GM04503 (cell line): ENCODE measurements at places on chromosomes 3 and 15.
A peak's percentile ranks its signal among the peaks of the same experiment; 100 is the strongest.

GRCh38 chr3:42657675-42658074 lies 4.2 kb downstream of the ZBTB47 start:
- DNase-seq, result no peak

GRCh38 chr3:119600732-119601131 lies 3.0 kb downstream of the PLA1A start:
- no peak for DNase-seq

GRCh38 chr3:185764980-185765370 lies 59.9 kb downstream of the IGF2BP2 start:
- DNase-seq, result no peak

DNA sequence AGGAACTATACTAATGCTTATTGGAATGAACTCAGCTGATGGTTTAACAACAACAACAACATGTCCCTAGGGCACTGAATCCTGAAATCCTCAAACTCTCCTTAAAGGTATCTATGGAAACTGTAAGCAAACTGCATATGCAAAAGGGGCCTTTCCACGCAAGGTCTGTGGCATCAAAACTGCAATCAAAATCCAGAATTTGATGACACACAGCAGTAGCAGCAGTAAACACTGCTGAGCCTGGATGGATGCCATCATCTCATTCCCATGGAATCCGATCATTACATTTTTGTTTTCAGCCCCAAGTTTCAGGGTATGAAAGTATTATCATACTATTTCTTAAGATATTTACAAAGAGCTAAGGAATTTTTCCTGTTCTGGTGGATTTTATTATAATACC lies 399.7 kb downstream of the VPS13C start:
- DNase-seq, result peak; percentile 84

- DNase-seq, result no peak
Observed at GRCh38 chr15:80744415-80744814, 34.8 kb upstream of the CEMIP start.

DNA sequence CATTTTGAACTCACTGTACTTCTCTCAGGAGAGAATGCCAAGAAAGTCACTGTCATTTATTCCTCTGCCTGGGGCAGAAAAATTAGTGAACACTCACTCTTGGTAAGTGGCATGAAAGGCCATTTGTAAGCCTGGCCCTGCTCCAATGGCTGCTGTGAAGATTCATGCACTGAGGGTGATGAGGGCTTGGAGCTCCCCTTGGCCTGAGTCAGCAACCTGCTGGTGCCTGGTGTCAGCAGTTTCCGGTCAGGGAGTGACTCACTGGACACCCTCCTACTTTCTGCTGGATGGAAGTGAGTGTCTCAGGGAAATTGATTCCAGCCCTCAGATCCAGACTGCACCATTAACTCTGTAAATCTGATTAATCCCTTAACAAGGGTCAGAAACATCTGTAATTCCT lies 37.6 kb downstream of the TRA2B start:
- DNase-seq, result peak; percentile 81

- DNase-seq, result peak; percentile 60
Observed at GRCh38 chr15:70121624-70122302, 24.0 kb upstream of the TLE3 start.

- DNase-seq, result no peak
Observed at GRCh38 chr3:70179111-70179510, 133.3 kb downstream of the MDFIC2 start.

- no peak for DNase-seq
Observed at GRCh38 chr3:72666447-72666755, 181.8 kb downstream of the SHQ1 start.

- DNase-seq, result no peak
Observed at GRCh38 chr3:106386050-106386449, 517.2 kb upstream of the CBLB start.

- DNase-seq, result no peak
Observed at GRCh38 chr3:111870620-111871019, 11.6 kb downstream of the PHLDB2 start.

- no peak for DNase-seq
Observed at GRCh38 chr3:188822004-188822403, 349.8 kb upstream of the TPRG1 start.

- DNase-seq, result no peak
Observed at GRCh38 chr3:65659396-65659795, 379.3 kb downstream of the MAGI1 start.

DNA sequence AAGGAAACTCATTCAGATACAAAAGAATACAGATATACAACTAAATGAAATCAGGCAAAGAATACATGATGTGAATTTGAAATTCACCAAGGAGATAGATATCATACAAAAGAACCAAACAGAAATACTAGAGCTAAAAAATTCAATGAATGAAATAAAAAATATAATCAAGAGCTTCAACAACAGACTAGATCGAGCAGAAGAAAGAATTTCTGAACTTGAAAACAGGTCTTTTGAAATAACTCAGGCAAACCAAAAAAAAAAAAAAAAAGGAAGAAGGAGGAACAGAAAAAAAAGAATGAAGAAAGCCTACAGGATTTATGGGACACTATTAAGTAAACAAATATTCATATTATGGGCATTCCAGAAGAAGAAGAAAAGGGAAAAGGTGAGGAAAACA lies 137.8 kb downstream of the DMXL2 start:
- DNase-seq, result no peak

DNA sequence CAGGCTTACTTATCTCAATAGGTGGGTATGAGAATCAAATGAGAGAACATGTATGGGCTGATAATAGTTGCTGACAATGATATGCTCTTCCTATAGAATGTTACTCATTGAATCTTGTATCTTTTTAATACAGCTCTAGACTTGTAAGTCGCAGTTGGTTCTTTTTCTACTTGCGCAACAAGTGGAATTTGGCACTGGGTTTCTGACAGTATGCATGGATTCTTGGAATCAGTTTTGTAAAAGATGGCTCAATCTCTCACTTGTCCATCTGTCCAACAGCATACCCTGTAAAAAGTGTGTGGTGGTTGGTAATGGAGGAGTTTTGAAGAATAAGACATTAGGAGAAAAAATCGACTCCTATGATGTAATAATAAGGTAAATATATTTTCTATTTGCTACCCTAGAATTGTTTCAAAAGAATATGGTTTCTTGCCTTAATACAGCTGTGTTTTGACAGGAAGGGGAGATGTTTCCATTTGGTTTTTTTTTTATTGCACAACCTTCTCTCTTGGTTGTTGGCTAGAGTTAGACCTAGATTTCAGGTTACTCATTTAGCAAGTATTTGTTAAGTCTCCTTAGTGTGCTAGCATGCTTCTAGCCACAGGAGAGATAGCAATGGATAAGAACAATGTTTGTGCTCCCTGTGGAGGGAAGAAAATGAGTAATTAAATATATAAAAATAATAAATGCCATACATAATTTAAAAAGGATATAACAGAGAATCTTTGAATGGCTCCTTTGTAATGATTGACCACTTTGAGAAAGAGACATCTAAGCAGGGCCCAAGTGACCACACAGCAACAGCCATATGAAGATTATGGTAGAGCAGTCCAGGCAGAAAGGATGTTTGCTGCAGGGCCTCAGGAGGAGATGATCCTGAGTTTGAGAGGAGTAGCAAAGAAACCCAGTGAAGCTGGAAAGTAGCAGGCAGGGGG lies 21.8 kb downstream of the ST3GAL6 start:
- peak; percentile 54 for DNase-seq

- no peak for DNase-seq
Observed at GRCh38 chr15:69107025-69107620, 53.3 kb upstream of the GLCE start.

DNA sequence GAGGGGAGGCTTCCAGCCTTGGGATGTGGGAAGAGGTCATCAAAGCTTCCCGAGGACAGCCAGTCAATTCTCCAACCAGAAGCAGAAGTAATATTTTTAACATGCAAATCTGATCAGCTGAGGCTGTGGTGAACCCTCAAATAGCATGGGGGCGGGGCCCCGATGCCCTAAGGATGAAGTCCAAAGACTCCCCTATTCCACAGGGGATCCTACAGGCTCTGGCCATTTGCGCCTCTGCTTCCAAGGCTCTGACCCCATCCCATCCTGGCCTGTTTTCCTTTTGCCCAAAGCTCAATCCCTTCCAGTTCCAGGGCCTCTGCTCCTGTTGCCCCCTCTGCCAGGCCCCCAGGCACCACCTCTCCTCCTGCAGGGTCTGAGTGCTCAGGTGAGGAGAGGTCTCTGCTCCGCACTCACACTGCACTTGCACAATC lies 6.7 kb upstream of the CSK start:
- DNase-seq, result no peak

DNA sequence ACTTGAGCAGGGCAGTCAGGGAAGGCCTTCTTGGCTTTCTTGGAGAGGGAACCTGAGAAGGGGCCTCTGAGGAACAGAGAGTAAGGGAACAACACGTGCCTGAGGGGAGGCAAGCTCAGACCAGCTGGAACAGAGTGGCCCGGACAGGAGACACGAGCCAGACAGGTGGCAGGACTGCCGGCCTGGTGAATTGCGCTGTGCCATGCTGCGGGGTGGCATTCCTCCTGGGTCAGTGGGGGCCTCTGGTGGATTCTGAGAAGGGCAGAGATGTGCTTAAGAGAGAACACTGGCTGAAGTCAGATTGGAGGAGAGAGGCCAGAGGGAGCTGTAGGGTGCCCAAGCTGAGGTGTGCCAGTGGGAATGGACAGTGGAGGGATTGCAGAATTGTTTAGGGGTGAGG lies 4.9 kb downstream of the CHAC1 start:
- no peak for DNase-seq

- DNase-seq, result no peak
Observed at GRCh38 chr15:42053914-42054313, 33.1 kb upstream of the PLA2G4E start.

DNA sequence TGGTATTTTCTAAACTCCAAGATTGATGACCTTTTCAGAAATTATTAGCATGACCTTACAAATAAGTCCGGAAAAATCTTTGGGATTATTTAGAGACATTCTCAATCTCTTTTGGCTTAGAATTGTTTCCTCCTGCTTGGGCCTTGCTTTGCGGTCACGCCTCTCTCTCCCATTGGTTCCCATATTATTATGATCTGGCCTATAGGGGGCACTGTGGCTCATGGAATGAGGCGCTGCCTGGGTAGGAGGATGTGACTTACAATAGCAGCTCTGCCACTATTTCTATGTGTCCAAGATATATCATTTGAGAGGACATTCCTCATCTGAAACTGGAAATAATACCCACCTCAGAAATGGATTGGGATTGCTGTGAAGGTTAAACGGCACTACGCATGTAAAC lies 464.9 kb downstream of the MFSD1 start:
- no peak for DNase-seq

DNA sequence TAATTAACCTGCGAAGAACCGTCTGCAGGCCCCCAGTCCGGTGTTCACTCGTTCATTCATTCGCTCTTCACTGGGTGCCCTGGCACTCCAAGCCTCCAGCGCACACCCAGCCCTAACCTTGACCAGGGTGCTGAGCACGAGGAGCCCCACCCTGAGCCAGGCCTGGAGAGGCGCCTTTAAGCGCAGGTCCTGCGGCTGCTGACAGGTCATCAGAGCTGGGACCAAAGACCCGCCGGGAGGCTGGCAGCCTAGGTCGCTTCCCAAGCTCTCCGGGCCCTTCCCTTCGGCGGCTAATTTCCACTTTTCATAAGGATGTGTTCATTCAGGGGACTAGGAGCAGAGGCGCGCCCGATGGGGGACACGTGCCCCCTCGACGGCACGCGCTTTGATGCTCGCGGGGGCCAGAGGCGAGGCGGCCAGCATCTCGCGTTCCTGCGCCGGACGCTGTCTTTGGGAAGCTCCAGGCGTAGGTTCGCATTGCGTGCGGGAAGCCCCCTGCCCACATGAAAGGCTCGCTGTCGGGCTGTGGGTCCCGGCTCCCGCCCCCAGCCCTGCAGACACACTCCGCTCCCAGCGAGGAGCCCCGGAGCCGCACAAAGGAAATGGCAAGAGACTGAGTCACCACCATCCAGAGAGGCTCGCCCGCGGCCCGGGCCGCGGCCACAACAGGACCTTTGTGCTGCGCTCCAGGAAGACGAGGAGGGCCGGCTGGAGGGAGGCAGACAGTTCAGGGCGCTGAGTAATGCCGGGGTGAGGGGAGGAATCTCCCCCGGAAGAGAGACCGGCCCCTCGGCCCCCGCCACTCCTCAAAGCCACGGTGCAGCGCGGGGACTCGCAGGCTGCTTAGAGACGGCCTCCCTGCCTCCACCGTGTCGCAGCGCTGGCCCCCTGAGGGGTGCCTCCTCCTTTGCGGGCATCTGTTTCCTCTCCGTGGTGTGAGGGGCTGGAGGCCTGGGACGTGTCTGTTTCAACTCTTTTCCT lies 266.4 kb upstream of the HES1 start:
- no peak for DNase-seq

DNA sequence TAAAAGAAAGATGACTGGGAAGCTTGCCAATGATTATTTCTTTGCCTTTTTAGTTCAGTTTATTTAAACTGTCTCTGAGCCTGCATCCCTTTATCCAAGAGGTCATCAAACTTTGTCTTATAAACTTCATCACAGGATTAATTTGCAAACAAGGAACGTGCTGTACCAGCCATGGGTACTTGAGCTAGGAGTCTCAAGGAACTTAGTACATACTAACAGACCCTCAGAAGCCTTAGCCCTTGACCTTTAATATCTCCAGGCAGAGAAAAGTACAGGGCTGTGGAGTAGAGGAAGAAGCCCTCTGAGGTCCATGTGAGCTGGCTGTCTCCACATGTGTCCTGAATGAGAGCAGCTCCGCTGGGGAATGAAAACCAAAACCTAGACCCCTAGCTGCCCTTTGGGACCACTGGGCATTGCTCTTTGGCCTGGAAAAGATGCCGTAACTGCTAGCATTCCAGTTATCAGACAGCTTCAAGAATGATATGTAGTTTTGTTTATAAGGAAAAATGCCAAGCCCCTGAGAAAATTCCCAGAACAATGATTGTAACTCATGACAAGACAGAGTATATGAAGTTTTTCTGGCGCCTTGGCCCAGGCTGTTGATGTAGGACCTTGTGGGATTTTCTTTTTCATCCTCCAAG lies 92.1 kb downstream of the ASB7 start:
- DNase-seq, result no peak

GRCh38 chr15:66966256-66966655 lies 99.1 kb upstream of the SMAD3 start:
- DNase-seq, result no peak

- DNase-seq, result no peak
Observed at GRCh38 chr3:141050576-141051442, at the start of gene SPSB4. TSS of gene SPSB4 (plus strand) at chr3:141051347. CDS start at chr3:141066105, 14,758 bp downstream.

- no peak for DNase-seq
Observed at GRCh38 chr3:168539909-168540308, 444.2 kb upstream of the GOLIM4 start.

GRCh38 chr3:181052256-181052655 lies 62.7 kb upstream of the DNAJC19 start:
- no peak for DNase-seq

- peak; percentile 16 for DNase-seq
Observed at GRCh38 chr15:40217166-40217824, 21.6 kb upstream of the PAK6 start.

GRCh38 chr15:62469874-62470688 lies 305.0 kb upstream of the C2CD4B start:
- peak; percentile 87 for DNase-seq
